ENCODE measurements at places on chromosomes 3 and 15.
A peak's percentile ranks its signal among the peaks of the same experiment; 100 is the strongest.

DNA sequence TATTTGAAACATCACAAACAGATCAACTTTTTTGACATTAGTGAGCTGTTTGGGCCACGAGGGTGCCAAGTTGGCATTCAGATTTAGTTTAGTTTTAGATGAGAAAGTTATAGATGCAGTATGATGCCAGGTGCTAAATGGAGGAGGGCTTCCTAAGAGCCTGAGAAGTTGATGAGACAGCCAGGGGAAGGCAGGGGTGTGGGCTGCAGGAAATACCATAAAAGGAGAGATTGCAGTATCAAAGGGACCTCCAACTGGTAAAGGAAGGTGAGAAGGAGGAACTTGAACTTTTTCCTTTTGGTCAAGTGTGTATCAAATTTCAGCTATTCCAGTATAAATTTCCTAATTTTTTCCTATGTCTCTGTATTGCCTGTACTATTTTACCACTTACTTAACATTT is 2.0 kb upstream of the TNIK start:
- peak; percentile 17 for DNase-seq

DNA sequence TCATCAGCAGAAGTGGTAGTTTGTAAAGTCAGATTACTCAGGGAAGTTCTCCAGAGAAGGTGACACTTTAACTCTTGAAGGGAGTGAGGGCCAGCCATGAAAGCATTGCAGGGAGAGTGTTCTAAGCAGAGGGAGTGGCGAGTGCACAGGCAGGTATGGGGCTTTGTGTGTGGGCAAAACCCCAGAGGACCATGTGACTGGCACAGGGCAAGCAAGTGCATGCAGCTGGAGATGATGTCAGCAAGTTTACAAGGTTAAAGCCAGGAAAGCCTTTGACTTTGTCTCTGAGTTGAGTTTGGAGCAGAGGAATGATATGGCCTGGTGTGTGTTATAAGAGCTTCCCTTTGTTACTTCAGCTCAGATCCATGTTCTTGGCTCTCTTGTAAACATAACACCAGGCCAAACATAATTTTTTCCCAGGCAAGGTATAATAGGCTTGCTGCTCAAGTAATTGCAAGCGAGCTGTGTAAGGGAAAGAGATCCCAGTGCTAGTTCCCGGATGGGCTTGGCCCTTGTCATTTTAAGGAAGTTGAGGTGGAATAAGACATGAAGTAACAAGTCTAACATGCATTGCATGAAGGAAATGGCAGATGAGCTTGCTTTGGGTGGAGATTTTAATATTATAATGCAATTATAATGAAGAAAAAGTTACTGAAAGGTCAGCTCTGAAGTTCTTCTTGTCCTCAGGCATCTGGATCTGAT is 341.1 kb upstream of the LRRC3B start:
- no peak for DNase-seq

GRCh38 chr3:172307141-172307560 is 141.1 kb downstream of the GHSR start:
- no peak for DNase-seq

DNA sequence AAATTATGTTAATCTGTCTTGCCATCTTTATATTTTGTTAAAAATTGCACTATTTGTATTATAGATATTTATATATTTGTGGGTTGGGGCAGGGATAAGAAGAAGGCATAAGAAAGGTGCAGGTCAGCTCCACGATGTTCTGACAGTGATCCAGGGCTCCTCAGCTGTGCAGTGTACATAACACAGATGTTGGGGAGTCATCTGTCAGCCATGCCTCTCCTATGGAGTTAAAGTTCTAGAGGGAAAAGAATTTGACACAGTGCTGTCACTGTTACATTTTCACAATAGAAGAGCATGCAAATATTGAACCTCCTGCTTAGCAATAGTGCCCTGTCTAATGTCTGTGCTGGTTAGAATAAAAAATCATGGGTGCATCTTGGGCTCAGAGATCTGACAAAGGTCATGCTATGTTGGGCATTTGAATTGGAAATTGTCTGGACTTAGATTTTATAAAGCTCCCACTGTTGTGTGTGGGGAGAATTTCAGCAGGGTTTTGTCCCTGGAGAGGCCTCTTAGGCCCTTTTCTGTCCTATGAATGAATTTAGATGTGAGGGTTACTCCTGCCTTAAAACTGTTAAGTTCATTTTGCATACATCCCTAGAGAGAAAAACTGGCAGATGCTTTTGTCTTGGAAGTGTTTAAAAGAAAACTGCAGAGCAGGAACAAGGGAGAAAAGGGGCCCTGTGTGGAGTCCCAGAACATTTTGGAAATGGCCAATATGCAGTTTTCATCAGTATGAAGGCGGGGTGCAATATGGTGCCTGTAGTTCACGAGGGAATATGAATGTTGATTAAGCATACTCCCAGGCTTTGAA is 20.4 kb downstream of the CDIN1 start:
- DNase-seq, result no peak

DNA sequence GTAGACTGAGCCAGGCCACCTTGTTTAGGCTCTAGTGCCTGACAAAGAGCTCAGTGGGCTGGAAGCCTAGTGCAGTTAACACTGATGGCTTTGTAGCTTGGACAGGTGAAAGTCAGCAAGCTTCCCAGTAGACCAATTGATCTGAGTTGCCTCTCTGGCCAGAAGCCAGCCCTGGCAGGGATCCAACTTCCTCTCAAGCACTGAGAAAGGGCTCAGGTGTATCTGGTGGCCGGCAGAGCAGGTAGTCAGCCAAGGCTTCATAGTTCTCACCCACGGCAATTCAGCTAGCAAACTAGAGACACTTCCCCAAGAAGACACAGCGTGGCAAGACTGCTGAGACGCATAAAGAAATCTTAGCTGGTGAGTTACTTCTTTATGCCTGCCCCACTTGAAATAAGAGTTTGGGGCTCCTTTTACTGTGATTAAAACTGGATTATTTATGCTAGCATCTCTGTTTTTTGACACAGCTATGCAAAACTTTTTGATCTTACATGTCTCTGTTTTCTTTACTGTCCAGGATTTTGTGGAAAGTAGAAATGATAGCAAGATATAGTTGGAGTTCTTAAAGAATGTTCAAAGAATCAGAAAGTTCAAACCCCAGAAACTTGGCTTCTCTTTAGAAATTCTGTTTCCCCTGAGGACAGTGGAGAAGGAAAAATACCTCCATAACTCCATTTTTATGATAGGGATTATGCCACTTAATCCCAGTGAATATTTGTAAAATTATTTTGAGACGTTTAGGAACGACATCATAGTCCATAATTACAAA is 8.4 kb upstream of the CA12 start:
- DNase-seq, result no peak

DNA sequence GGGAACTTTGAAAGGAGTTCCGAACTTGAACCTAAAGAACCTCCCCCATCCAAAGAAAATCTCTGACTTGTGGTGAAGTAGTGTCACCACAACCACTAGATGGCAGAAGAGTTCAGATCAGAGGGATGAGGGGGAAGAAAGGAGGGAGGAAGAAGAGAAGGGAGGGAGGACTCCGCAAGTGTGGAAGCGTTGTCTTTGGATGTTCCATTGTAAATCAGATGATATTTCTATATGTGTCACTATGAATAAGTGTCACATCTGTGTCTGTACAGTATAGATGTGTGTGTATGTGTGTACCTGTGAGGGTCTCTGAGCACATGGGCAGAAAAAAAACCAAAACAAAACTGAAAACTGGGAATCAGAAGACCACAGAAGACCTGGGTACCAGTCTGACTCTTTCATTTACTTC is 16.9 kb downstream of the SLC24A1 start:
- peak; percentile 34 for DNase-seq

DNA sequence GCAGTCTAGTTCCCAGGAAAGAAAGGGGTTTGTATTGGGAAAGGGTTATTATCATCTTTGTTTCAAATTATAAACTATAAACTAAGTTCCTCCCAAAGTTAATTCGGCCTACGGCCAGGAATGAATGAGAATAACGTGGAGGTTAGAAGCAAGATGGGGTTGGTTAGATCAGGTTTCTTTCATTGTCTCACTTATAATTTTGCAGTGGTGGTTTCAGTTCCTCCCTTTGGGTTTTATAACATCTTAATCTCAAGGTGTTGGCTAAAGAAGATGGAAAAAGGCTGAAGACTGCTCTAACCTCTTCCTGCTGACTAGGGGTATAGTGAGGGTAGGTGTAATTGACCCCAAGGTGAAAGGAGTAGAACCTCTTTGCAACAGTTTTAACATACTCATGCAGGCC is 1050.7 kb downstream of the OTOL1 start:
- DNase-seq, result no peak

GRCh38 chr3:126142652-126143051 is 37.7 kb downstream of the ALDH1L1 start:
- no peak for DNase-seq

DNA sequence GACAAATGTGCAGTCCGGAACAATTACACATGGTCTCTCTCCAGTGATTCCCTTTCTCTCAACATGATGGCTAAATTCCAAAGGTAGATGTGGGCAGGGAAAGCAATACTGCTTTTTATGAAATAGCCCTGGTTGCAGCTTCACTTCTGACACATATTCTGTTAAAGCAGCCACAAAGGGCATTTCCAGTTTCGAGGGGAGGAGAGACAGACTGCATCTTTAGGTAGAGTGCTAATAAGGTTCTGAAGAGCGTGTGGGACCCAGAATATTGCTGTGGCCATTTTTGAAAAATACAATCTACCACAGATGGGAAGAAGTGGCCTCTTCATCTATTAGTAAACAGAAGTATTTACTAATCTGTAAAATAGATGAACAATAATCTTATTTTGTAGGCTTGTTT is 139.3 kb upstream of the PEX5L start:
- no peak for DNase-seq

DNA sequence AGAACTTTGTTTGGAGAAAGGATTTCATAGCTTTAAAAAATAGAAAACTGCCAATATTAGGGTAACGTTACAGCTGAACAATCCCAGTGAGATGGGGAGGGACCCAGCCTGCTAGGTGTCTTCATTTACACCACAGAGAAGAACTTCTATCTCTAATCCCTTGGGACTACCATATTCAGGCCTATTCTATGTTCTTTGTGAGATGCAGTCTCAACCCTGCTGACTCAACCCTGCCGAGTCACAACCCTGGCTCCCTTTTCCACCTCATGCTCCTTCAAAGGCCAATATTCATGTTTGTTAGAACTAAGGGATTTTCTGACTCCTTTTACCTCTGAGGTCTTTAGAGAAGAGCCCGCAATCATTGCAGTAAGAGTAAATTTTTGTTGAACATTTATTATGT is 350.5 kb downstream of the EPHB1 start:
- DNase-seq, result no peak

DNA sequence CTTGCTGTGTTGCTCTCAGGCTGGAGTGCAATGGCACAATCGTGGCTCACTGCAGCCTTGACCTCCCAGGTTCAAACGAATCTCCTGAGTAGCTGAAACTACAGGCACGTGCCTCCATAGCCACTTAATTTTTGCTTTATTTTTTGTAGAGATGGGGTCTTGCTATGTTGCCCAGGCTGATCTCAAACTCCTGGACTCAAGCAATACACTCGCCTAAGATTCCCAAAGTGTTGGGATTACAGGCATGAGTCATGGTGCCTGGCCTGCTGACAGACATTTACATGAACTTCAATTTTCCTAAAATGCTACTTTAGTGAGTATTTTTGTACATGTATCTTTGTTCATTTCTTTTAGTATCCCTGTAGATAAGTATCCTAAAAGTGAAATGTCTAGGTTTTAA is 132.3 kb downstream of the SUCLG2 start:
- no peak for DNase-seq

DNA sequence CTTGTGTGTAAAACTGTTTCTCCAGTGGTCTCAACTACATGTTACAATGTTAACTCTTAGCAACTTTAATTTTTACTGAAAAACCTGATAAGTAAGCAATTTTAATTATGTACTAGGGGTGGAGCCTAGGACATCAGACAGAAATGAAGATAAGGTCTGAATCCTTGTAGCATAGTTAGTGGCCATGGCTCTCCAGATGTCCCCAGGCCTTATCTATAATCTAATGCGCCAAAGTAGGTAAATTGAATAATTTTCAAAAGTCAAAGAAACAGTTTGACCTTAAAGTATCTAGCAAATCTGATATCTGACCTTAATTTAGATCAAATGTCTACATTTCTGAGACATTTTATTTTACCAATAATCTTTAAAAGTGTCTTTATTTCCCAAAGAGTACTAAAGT is 8.2 kb downstream of the MAGEF1 start:
- DNase-seq, result no peak

GRCh38 chr3:31498791-31499190 is 33.9 kb upstream of the STT3B start:
- DNase-seq, result no peak

GRCh38 chr15:69912116-69912515 is 185.6 kb downstream of the TLE3 start:
- DNase-seq, result no peak

Data from stimulated activated naive CD4-positive, alpha-beta T cell (primary cell).